Aorta (tissue), 5 donors: ENCODE measurements at places on chromosomes 3 and 15. TPM values are rescaled to one million over a fixed set of nuclear protein-coding genes. Genes with fewer than 3 reads are reported as not detected.

The RASGRP1 gene
- total RNA-seq = 1.5 TPM

The CLSTN2 gene
- 20.6 TPM for total RNA-seq

The NPAP1 gene
- not detected for total RNA-seq

The MAPKAPK3 gene
- 23.7 TPM for total RNA-seq

The GOLGA6L10 gene
- total RNA-seq = 2.8 TPM

The ZNF502 gene
- 5.1 TPM for total RNA-seq

The GHSR gene
- not detected for total RNA-seq

The ST3GAL6 gene
- 12.2 TPM for total RNA-seq

The PFN2 gene
- total RNA-seq = 127 TPM

The SSUH2 gene
- total RNA-seq = 0.78 TPM

The KLHL6 gene
- total RNA-seq = 6.8 TPM

The GNB4 gene
- 56.4 TPM for total RNA-seq

The SUCNR1 gene
- 1.4 TPM for total RNA-seq

The INKA1 gene
- total RNA-seq = 8.8 TPM

The ZIC4 gene
- 0.49 TPM for total RNA-seq

The SLC24A5 gene
- total RNA-seq = not detected

The AGBL1 gene
- total RNA-seq = not detected

The SIDT1 gene
- total RNA-seq = 3.0 TPM

The ATP13A4 gene
- total RNA-seq = 0.15 TPM

The USP50 gene
- 0.81 TPM for total RNA-seq

The ITGA11 gene
- total RNA-seq = 138 TPM
